ENCODE measurements at places on chromosomes 13 and 19.

DNA sequence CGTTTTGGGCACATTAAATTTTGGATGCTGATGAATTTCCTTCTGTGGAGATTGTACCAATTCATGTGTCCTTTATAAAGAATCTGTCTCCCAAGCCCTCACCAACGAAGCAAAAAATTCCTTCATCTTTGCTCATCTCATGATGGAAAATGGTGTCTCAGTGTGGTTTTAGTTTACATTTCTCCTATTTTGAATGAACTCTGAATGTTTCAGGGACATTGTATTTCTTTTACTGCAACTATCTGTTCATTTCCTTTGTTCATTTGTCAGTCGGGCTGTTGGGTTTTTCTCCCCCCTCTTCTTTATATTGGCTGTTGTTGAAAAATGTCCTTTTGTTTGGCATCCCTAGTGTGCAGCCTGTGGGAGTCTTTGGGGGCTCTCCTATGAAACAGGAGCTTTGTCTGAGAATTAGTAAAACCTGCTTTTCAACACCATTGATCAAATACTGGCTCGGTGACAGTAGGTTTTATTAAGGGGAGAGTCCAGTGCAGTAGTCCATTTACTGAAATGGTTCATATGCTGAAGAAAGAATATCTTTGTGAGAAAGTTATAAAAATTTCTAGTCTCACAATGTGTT is 91.3 kb upstream of the C1QTNF9B start:
- no peak for DNase-seq

DNA sequence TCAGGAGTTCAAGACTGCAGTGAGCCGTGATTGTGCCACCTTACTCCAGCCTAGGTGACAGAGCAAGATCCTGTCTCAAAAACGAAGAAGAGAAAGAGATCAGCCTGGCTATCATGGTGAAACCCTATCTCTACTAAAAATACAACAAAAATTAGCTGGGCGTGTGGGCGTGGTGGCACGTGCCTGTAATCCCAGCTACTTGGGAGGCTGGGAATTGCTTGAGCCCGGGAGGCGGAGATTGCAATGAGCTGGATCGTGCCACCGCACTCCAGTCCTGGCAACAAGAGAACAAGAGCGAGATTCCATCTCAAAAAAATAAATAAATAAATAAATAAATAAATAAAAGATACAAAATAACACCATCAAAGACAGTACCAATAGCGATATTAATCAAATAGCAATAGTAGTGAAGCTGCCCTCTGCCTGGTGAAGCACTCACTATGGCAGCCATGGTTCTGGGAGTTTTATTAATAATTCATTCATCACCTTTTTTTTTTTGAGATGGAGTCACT is 53.9 kb downstream of the NFIC start:
- DNase-seq, result no peak

- peak; percentile 35 for DNase-seq
Observed at GRCh38 chr19:8396563-8397203, 6.5 kb downstream of the RAB11B start.

GRCh38 chr13:25267715-25268114 is 19.6 kb downstream of the MTMR6 start:
- DNase-seq, result no peak

- no peak for DNase-seq
Observed at GRCh38 chr19:52542984-52543664, 15.7 kb downstream of the ZNF808 start.

GRCh38 chr13:111398196-111398595 is 77.8 kb downstream of the TEX29 start:
- DNase-seq, result no peak
